ENCODE measurements at places on chromosomes 6 and 20.

DNA sequence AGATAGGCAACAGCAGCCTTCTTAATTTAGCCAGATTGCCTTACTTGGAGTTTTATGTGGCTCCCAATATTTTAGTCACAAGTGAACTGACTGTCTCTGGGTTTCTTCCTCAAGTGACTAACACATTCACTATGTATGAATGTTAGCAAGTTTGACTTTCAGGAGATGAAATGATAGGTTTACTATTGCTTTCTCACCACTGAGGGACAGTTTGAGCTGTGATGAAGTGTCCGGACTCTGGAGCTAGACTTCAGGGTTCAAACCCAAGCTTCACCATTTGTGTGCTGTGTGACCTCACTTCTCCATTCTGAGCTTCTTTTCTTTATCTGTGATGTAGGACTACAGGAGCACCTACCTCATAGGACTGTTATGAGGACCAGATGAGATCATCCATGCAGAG is 8.2 kb downstream of the DHX35 start:
- DNase-seq, result no peak

DNA sequence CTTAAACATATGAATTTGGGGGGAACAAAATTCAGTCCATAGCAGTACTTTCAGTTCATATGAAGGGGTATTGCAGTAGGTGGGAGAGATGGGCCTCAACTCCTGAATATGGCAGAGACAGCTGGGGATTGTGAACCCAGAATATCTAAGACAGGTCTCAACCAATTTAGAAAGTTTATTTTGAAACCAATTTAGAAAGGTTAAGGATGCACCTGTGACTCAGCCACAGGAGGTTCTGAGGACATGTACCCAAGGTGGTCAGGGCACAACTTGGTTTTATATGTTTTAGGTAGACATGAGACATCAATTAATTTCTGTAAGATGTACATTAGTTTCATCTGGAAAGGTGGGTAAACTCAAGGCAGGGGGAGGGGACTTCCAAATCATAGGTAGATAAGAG is 59.5 kb downstream of the MYO6 start:
- no peak for DNase-seq

DNA sequence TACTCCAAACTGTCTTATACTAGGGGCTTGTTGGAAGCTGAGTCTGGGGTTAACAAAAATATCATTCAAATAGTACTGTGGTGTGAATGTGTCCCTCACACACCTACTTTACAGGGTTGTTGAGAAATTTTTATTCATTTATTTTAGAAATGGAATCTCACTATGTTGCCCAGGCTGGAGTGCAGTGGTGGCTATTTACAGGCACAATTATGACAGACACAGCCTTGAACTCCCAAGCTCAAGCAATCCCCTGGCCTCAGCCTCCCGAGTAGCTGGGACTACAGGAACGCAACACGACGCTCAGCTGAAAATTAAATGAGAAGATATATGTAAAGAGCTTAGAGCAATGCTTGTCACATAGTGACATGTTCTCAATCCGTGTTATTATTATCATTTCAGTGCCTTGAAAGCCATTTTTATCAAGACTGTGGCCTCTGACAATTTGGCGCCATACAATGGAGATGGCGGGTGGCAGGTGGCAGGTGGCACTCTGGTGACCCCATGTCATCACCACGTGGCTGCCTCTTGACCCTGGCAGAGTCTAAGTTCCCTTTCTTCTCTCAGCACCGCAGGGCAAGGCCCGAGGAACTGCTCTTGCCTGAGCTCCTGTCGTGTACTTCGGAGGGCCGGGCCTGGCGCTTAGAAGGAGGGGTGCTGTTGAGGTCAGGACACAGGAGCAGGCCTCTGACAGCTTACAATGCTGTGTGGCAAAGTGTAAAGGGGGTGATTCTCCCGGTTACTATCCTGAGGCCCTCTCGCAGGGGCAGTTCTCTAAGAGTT is 64.5 kb downstream of the STX11 start:
- DNase-seq, result no peak

DNA sequence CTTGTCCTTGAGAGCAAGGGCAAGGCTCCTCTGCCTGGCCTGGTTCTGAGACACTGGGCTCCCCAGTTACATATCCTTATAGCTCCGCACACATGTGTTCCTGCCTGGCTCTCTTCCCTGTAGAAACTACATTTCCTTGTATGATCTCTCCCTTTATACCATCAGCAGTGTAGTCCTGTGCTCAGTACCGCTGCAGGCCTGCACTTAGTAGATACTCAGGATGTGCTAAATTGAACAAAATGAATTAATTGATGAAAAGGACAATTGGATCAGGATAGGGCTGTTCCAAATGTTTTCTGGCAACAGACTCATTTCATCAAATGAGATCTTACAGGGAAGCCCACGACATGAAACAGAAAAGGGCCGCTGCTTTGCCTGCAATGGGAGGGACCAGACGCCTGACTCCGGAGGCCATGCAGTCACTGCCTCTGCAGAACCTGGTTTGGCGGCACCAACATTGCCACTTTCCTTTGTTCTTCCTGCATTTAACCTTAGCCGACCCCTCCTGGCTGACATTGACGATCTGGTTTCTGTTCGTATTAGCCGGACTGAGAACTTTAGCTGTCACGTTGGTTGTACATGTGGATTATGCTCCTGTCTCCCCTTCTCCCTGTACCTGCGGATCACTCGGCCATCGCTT is 53.3 kb downstream of the CHMP4B start:
- no peak for DNase-seq

GRCh38 chr6:56043076-56043475 is 167.7 kb upstream of the BMP5 start:
- no peak for DNase-seq

DNA sequence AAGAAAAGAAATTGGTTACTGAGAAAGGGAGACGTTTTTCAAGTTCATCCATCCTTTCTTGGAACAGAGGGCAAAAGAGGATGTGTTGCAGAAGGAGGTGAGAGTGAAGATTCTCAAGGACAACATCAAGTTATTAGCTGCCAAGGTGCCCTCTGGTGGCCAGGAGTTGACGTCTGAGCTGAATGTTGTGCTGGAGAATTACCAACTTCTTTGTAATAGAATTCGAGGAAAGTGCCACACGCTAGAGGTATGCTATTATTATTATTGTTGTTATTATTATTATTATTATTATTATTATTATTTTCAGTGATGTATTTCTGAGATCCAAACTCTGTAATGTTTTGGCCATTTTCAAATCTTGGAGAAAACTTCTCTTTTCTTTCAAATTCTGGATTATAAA is 197.0 kb downstream of the UTRN start:
- DNase-seq, result peak; percentile 39

GRCh38 chr6:91276315-91276714 is 689.4 kb upstream of the MAP3K7 start:
- no peak for DNase-seq

DNA sequence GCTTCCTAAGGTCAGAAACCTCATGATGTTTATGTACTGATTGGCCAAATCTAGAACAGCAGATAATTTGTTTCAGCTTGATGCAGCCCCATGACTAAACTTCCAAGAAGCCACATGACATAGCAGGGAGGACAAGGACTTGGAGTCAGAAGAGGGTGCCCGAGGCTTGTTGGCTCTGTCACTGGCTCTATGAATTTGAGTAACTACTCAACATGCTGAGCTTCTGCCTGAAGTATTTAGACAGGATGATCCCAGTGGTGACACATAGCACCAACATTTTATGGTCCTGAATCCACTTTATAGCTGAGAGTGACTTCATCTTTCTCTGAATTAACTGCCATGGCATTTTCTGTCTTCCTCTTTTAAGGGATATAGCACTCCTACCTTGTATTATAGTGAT is 13.5 kb upstream of the TBX18 start:
- DNase-seq, result no peak

DNA sequence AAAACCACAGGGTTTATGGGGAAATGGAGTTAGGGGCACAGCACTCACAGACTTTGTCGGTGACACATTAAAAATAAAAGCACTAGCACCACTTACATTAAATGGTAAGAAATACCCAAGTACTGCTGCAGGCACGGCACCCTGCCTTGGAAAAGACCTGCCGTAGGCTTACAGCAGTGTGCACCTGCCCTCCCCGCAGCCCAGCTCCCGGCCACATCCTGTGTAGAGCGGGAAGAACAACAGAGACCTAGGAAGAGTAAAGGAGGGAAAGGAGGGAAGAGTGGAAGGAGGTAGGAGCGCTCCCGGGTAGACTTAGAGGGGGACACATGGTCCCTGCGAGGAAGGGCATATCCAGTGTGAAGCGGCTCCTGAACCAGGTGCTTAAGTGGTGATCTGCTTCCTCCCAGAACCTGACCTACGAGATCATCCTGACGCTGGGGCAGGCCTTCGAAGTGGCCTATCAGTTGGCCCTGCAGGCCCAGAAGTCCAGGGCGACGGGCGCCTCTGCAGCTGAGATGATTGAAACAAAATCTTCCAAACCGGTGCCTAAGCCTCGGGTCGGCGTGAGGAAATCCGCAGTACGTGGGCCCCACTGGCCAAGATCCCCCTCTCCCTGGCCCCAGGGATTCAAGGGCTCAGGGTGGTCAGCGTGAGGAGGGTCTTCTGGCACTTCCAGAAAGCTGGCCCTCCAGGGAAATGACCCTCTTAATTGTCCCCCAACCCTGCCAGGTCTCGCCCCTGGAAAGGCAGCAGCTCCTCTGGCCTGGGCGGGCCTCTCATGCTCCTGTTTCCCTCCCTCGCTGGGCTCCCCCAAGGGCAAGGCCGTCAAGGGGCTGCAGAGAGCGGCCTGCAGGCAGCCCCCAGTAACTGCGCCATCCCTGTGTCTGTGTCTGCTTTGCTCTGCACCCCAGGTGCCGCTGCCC is 55.5 kb downstream of the TCP11 start:
- no peak for DNase-seq

DNA sequence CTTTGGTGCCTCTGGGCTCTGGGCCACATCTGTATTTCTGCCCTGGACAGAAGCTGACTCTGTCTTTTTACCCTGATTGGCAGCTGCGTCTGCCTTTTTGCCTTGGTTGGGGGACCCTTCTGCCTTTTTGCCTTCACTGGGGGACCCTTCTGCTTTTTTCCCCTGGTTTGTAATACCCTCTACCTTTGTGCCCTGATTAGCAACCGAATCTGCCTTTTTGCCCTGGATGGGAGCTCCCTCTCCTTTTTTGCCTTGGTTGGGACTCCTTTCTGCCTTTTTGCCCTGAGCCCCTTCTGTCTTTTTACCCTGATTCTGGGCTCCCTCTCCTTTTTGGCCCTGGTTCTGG is 23.4 kb downstream of the RRBP1 start:
- DNase-seq, result no peak

GRCh38 chr20:54474866-54475265 is 527 bp upstream of the DOK5 start:
- no peak for DNase-seq

- DNase-seq, result no peak
These were observed 191.1 kb downstream of the SLC24A3 start for GRCh38 chr20:19403549-19403948.

GRCh38 chr20:46206992-46207549 is 89.0 kb downstream of the CD40 start:
- no peak for DNase-seq

GRCh38 chr6:18263418-18264218 is 712 bp downstream of the DEK start:
- peak; percentile 48 for DNase-seq

DNA sequence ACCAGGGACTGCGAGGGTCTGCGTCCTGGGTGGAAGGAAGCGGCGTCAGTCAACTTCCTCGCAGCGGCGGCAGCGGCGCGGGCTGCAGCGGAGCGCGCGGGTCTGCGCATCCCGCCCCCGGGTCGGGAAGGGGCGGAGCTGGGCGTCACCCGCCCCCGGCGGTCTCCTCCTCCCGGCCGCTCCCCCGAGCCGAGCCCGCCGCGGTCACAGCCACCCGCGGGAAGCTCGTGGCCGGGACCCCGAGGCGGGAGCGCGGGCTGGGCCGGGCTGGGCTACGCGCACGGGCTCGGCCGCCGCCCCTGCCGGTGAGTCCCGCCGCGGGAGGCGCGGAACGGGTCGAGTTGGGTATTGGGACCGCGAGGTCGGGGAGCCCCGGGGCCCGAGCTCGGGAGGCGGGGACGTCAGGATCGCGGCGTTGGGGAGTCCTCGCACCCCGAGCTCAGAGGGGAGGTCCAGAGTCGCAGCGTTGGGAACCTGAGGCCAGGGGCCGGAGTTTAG is at the start of gene PAQR8:
Gene PAQR8, plus strand, starts transcription at position 207 of the 498 bp plus-strand sequence. CDS start 41,063 bp downstream, outside the sequence.
- peak; percentile 86 for DNase-seq

DNA sequence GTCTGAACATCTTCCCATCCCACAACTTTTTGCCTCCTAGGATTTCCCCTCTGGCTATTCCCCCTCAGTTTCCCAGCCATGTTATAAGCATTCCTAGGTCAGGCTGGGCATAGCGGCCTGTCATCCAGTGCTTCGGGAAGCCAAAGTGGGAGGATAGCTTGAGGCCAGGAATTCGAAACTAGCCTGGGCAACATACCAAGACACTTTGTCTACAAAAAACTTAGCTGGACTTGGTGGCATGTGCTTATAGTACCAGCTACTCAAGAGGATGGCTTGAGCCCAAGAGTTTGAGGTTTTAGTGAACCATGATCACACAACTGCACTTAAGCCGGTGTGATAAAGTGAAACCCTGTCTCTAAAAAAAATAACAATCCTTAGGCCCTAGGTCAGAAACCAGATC is 447.4 kb downstream of the KIF16B start:
- DNase-seq, result no peak

- DNase-seq, result no peak
These were observed 27.8 kb downstream of the CASS4 start for GRCh38 chr20:56439771-56440291.

DNA sequence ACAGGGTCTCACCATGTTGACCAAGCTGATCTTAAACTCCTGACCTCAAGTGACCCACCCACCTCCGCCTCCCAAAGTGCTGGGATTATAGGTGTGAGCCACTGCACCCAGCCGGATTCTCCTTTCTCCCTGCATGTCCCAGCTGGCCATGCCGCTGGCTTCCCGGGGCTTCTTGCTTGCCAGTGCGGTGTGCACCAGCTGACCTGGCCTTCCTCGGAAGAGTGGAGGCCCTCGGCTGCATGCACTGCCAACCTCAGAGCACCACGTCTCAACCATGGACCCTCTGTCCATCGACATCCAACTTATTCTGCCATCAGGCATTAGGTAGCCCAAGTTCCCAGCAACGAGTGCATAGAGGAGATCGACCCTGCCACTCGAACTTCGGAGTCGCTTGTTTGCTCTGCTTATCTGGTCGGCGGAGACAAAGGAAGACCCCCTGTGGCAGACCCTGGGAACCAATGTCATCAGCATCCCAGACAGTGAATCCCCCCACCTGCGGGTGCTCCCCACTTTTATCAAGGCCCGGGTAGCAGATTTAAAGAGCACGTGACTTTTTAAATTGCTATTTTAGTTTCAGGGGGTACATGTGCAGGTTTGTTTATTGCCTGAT is 307.8 kb downstream of the CDH4 start:
- no peak for DNase-seq

DNA sequence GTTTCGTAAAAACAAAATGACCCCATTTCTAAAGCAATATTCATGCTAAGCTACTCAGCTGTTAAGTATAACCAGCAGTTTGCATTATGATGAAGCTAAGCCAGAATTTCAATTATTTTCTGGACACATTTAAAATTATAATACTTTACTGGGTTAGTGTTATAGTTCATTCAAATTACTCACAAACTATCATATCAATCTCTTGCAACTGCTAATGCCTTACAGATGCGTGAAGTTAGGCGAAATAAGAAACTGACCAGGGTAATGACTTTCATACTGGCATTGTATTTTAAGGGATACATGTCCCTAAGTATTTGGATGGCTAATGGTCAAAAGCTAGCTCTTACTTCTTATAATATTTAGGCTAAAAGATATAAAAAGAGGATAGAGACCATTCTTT is 249.6 kb downstream of the TSHZ2 start:
- no peak for DNase-seq

- no peak for DNase-seq
These were observed 244.8 kb upstream of the SYNCRIP start for GRCh38 chr6:85887461-85887860.

- DNase-seq, result no peak
These were observed 3.9 kb downstream of the CDH26 start for GRCh38 chr20:59962155-59962554.
